ENCODE measurements at places on chromosomes 5 and 9. TPM values are rescaled to one million over a fixed set of nuclear protein-coding genes. Genes with fewer than 3 reads are reported as not detected.

The INSL6 gene
- total RNA-seq = not detected

The HTR4 gene
- not detected for total RNA-seq

DNA sequence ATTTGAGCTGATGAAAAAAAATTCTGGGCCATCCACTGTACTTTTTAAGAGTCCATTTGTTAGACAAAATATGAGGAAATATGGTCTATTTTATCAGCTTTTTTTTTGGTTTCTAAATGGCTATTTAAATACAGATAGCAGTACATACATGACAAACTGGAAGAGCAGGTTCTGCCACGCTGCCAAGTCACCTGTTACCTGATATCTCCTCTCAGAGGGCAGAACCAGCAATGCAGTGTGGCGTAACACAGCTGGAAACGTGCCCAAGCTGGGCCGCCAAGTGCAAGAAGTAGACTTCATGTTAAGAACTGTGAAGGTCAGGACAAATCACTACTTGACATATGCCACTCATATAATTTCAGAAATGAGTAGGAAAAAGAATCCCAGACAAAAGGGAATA lies 8.1 kb downstream of the MCIDAS start:
- H3K27me3 ChIP-seq = peaks cover 62% of the 10 kb centered on the region
- H3K36me3 ChIP-seq = no peaks in the 10 kb centered on the region
- no peak for DNase-seq
- peaks cover 17% of the 10 kb centered on the region for H3K4me1 ChIP-seq
- H3K4me3 ChIP-seq = no peak overlapping the region

- DNase-seq = no peak
- no peak overlapping the region for H3K27ac ChIP-seq
- H3K27me3 ChIP-seq = no peaks in the 10 kb centered on the region
- no peak overlapping the region for H3K4me3 ChIP-seq
- H3K36me3 ChIP-seq = no peaks in the 10 kb centered on the region
- H3K4me1 ChIP-seq = peaks cover 27% of the 10 kb centered on the region
These were observed 45.2 kb upstream of the NEURL1B start for GRCh38 chr5:172595596-172596455.

GRCh38 chr9:1415146-1415545 lies 365.0 kb downstream of the DMRT2 start:
- peaks cover 6% of the 10 kb centered on the region for H3K4me1 ChIP-seq
- H3K36me3 ChIP-seq = no peaks in the 10 kb centered on the region
- no peaks in the 10 kb centered on the region for H3K27me3 ChIP-seq
- H3K4me3 ChIP-seq = no peak overlapping the region
- H3K27ac ChIP-seq = peak overlapping the region; percentile 22

GRCh38 chr5:111635916-111636570 lies 121.0 kb downstream of the NREP start:
- no peaks in the 10 kb centered on the region for H3K36me3 ChIP-seq
- DNase-seq = no peak
- no peak overlapping the region for H3K27ac ChIP-seq

- peak; percentile 32 for DNase-seq
- H3K36me3 ChIP-seq = no peaks in the 10 kb centered on the region
- no peaks in the 10 kb centered on the region for H3K4me1 ChIP-seq
- no peaks in the 10 kb centered on the region for H3K27me3 ChIP-seq
- no peak overlapping the region for H3K4me3 ChIP-seq
These were observed 166.4 kb upstream of the PIK3R1 start for GRCh38 chr5:68049053-68049713.

DNA sequence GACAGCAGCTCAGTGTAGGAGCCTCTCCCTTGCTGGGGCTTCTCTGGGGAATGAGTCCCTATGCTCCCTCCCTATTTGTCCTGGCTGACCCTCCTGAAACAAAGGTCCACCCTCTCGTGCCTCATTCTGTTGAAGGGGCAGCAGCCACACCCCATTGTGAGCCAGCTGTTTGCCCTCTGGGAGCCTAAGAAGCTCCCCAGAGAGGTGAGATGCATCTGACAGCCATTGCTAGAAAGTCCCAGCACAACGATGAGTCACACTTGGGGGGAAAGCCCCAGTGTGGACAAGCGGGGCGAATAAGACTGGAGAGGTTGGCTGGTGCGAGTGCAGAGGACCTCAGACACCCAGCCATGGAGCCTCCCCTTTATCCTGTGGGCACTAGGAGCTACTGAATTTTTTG lies 101.4 kb downstream of the PPARGC1B start:
- H3K4me3 ChIP-seq = no peak overlapping the region
- no peak overlapping the region for H3K27ac ChIP-seq
- H3K4me1 ChIP-seq = peaks cover 14% of the 10 kb centered on the region
- H3K27me3 ChIP-seq = no peaks in the 10 kb centered on the region
